Activated CD4-positive, CD25-positive, alpha-beta regulatory T cell treated with anti-CD3 and anti-CD28 coated beads, Interleukin-2, amount 50 U/mL, for 16 hours (primary cell): ENCODE measurements at places on chromosomes 16 and 17.

DNA sequence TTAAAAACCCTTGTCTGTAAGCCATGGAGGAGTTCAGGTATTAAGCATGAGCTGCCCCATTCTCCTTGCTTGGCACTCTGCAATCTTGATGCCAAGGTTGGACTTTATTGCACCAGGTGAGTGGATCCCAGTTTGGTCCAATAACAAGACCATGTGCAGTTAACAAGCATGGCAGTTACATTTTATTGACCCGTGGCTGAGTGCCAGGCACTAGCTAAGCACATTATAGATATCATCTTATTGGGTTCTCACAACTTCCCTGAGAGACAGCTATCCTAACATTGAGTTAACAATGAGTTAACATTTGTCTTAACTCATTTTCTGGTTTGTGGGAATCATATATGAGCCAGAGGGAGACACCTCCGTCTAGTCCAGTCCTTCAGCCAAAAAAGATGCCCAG lies 21.8 kb downstream of the LYRM9 start:
- DNase-seq = no peak

- no peak for DNase-seq
Measured at GRCh38 chr16:4693956-4694641, 737 bp downstream of the NUDT16L1 start.

GRCh38 chr17:75511610-75512575 lies 3.4 kb downstream of the CASKIN2 start:
- no peak for DNase-seq

GRCh38 chr17:31558748-31559583 lies 167.5 kb downstream of the RAB11FIP4 start:
- no peak for DNase-seq

- no peak for DNase-seq
Measured at GRCh38 chr16:359871-360697, 7.6 kb upstream of the AXIN1 start.

DNA sequence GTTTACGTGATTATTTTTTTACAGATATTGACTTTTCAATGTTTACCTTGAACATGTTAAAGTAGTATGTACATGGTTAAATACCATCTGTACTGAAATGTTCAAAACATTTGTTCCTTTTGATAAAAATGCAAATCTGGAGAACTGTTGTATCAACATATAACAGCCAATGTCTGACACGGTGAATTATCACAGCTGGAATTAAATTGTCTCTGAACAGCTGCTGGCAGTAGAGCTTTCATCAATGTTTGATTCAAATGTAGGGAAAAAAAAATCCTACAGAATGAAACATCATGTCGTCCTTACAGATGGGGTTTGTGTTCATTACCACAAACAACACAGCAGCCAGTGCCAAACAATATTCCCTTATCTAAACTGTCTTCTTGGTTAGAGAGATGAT lies 79.9 kb downstream of the TOX3 start:
- DNase-seq = no peak

DNA sequence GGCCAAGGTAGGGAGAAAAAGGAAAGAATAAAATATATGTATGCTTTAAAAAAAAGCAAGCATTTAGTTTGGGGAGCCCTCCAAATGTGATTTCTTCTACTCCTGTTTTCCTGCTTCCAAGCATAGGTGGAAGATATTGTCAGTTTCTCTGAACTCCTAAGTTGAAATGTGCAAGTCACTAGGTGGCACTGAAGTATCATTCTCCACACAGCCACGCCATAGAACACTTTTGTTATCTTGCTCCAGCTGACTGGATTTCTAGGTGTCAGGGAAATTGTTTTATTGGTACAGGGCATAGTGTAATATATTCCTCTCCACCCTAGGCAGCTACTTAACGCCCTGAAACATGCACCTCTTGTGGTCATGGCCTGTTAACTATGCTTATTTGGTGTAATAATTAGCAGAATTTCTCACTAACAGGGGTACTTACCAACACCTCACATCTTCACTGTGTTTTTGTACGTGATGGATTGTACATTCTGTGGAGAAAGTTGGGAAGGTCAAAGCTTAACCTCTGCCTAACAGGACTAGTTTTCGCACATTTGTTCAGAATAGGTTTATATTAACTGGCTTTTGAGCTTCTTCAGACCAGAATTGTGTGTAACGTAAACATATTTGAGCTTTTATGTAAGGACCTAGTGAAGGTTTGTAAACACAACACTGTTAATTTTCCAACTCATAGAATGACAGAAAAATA lies 69.3 kb downstream of the FTO start:
- no peak for DNase-seq

- DNase-seq = no peak
Measured at GRCh38 chr17:58702708-58703107, 10.3 kb downstream of the RAD51C start.
